Panc1 (cell line): ENCODE measurements at places on chromosomes 12 and 14. TPM values are rescaled to one million over a fixed set of nuclear protein-coding genes. Genes with fewer than 3 reads are reported as not detected.

DNA sequence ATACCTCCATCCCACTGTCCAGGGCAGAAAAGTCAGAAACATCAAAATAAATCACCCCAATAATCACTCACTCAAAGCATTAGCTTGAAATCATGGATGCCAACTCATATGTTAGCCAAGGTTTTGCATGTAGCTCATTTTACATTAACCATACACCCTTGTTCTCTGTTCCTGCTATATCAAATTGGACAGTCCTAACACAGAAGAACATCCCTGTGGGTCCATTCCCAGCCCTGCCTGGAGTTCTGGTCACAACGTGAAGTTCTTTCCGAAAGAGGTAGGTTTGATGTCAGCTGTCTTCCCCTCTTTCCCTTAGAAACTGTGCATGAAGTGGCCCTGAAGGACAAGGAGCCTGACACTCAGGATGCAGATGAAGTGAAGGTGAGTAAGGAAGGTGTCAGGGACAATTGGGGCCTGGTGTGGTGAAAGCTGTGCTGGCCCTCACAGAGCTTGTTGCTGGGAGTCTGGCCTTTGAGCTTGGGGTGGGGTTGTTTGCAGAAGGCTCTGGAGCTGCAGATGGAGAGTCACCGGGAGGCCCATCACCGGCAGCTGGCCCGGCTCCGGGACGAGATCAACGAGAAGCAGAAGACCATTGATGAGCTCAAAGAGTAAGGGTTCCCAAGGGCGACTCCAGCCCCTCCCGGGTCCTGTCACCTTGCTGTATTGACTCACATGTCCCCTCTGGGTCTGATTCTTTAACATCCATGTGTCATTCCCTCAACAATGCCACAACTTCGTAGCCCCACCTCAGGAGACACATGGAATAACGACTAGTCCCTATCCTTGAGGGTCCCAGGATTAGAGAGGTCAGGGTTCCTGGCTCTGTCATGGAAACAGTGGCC is 15.0 kb upstream of the PIP4K2C start:
- H3K4me3 ChIP-seq = no peak overlapping the region
- DNase-seq = no peak
- no peaks in the 10 kb centered on the region for H3K36me3 ChIP-seq
- H3K4me1 ChIP-seq = no peaks in the 10 kb centered on the region
- H3K27me3 ChIP-seq = no peaks in the 10 kb centered on the region

DNA sequence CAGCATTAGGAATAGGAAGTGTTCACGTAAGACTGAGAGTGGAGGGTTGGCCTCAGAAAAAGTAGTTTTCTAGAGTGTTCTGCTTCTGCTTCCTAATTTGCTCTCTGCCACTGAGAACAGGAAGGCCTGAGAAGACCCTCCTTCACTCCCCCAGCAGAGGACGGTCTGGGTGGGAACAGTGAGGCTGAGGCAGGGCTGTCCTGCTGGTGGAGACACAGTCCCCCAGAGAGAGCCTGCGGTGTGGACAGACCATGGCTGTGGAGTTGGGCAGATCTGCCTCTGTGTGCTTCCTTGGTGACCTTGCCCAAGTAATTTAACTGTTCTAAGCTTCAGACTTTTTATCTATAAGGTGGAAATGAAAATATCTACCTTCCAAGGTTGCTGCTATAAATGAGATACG is 182.3 kb downstream of the DACT1 start:
- no peak for DNase-seq
- no peaks in the 10 kb centered on the region for H3K27me3 ChIP-seq
- H3K36me3 ChIP-seq = no peaks in the 10 kb centered on the region
- H3K4me1 ChIP-seq = no peaks in the 10 kb centered on the region

DNA sequence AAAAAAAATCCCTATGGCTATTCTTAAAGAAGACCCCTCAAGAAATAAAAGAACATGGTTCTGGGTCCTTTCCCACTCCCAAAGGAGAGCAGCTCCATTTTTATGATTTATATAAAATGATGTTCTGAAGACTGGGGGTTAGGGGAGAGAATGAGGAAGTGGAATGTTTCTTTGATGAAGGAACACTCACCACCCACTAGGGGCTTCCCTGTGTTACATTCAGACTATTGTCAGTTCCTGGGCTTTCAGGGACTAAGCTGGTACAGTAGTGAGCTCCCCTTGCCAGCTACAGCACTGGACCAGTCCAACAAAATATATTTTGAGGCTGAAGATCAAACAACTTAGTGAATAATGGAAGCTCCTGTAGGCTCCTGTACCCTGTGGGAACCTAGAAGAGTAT is 98.9 kb downstream of the HMGA2 start:
- no peak overlapping the region for H3K4me3 ChIP-seq
- no peaks in the 10 kb centered on the region for H3K27me3 ChIP-seq
- peaks cover 42% of the 10 kb centered on the region for H3K4me1 ChIP-seq
- DNase-seq = no peak

DNA sequence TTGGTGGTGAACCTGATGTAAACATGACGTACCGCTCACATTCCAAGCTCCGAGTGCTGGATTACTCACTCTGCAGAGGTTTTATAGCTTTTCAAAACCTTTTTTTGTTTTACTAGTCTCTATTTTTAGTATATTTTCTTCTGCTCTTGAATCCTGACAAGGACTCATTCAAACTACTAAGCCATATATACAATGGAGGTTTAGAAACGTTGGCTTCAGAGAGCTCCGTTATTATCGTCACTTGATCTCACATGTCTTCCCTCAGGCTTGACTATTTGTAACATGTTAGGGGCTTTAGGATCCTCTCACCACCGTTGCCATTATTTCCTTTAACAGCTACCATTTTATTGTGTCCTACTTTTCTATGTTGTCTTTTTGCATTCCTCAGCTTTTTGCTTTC is 1321.5 kb upstream of the FLRT2 start:
- no peak overlapping the region for H3K27ac ChIP-seq
- no peaks in the 10 kb centered on the region for H3K4me1 ChIP-seq
- DNase-seq = no peak
- no peaks in the 10 kb centered on the region for H3K36me3 ChIP-seq
- no peaks in the 10 kb centered on the region for H3K27me3 ChIP-seq
- H3K4me3 ChIP-seq = no peak overlapping the region

DNA sequence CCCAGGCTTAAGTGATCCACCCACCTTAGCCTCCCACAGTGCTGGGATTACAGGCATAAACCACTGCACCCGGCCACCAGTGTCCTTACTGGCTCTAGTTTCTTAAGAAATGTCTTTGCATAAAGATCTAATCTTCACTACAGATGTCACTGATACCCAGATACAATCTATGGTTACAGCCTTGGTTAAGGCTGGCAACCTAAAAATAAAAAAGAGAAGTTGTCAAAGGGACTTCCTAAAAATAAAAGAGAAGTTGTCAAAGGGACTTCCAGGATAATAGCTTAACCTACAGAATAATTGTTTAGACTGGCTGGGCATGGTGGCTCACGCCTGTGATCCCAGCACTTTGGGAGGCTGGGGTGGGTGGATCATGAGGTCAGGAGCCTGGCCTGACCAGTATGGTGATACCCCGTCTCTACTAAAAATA is 27.6 kb downstream of the ETFBKMT start:
- no peaks in the 10 kb centered on the region for H3K27me3 ChIP-seq
- H3K27ac ChIP-seq = no peak overlapping the region
- DNase-seq = no peak
- no peaks in the 10 kb centered on the region for H3K4me1 ChIP-seq

DNA sequence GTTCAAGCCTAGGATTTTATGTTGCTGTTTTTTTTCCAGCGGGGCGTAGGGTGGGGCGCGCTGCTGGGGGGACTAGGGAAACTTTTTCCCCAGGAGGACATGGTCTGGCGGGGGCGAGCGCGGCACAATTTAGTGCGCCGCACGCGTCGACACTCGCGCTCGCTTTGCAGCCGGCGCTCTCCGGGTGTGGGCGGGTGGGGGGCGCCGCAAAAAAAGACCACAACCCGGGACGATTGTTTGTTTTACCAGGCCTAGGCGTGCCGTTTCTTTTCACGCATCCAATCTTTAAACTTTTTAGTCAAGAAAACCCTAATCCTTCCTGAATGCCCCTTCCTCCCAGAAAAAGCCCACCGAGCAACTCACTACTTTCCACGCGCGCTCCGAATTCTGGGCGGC is 865 bp upstream of the ZFP36L1 start:
- peak overlapping the region; percentile 84 for H3K4me3 ChIP-seq
- peaks cover 16% of the 10 kb centered on the region for H3K4me1 ChIP-seq
- H3K27ac ChIP-seq = peak overlapping the region; percentile 98
- H3K27me3 ChIP-seq = no peaks in the 10 kb centered on the region
- peaks cover 16% of the 10 kb centered on the region for H3K36me3 ChIP-seq
- DNase-seq = no peak

DNA sequence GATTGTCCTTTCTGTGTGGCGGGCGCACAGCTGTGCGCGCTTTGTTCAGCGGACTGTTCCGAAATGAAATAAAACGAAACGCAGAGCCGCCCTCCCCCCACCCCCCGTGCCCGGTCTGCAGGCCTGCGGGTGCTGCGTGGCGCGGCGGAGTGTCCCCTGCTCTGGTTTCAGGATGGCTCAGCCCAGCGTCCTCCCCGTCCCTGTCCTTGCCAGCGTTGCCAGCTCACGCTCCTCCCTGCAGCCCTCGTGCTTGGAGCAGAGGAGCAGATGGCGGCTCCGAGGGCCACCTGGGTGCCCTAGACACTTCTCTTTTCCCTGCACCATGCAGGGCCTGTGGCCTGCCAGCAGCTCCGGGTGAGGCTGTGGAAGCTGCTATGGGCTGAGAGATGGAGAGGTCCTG is 17.5 kb upstream of the BEGAIN start:
- no peak overlapping the region for H3K27ac ChIP-seq
- H3K27me3 ChIP-seq = no peaks in the 10 kb centered on the region
- H3K4me1 ChIP-seq = no peaks in the 10 kb centered on the region
- no peak for DNase-seq
- no peaks in the 10 kb centered on the region for H3K36me3 ChIP-seq

DNA sequence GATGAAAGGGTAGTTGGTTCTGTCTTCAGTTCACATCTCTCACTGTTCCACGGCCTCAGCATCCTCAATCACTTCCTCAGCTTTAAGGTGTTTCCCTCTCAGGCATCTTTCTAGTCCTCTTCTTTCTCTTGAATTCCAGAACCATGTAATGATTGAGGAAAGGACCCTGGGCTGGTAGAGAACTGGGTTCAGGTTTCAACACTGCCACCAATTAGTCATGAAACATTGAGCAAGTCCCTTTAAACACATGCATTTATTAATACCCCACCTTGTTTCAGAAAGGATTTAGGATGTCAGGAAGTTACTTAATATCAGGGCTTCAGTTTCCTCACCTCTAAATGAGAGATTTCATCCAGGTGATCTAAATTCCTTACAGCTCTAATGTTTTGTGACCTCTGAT is 7.2 kb downstream of the DMAC2L start:
- DNase-seq = no peak
- no peaks in the 10 kb centered on the region for H3K27me3 ChIP-seq
- H3K4me3 ChIP-seq = no peak overlapping the region
- H3K27ac ChIP-seq = no peak overlapping the region
- H3K36me3 ChIP-seq = peaks cover under 1% of the 10 kb centered on the region; the same call in 1 of the 2 replicates
- peaks cover 8% of the 10 kb centered on the region for H3K4me1 ChIP-seq

GRCh38 chr12:96241431-96241830 is 47.3 kb downstream of the ELK3 start:
- H3K36me3 ChIP-seq = no peaks in the 10 kb centered on the region
- H3K27ac ChIP-seq = no peak overlapping the region
- H3K4me1 ChIP-seq = peaks cover 3% of the 10 kb centered on the region; the same call in 1 of the 2 replicates
- H3K4me3 ChIP-seq = no peak overlapping the region
- DNase-seq = no peak
- H3K27me3 ChIP-seq = no peaks in the 10 kb centered on the region

GRCh38 chr12:3468329-3468728 is 22.7 kb upstream of the PRMT8 start:
- no peak overlapping the region for H3K4me3 ChIP-seq
- H3K36me3 ChIP-seq = no peaks in the 10 kb centered on the region
- DNase-seq = no peak
- H3K4me1 ChIP-seq = no peaks in the 10 kb centered on the region
- H3K27me3 ChIP-seq = peaks cover 4% of the 10 kb centered on the region

GRCh38 chr12:74641694-74642093 is 104.1 kb downstream of the ATXN7L3B start:
- DNase-seq = no peak
- no peaks in the 10 kb centered on the region for H3K4me1 ChIP-seq
- no peaks in the 10 kb centered on the region for H3K27me3 ChIP-seq
- H3K4me3 ChIP-seq = no peak overlapping the region
- H3K36me3 ChIP-seq = no peaks in the 10 kb centered on the region

- no peaks in the 10 kb centered on the region for H3K27me3 ChIP-seq
- no peak overlapping the region for H3K27ac ChIP-seq
- no peaks in the 10 kb centered on the region for H3K4me1 ChIP-seq
- no peaks in the 10 kb centered on the region for H3K36me3 ChIP-seq
- no peak overlapping the region for H3K4me3 ChIP-seq
These were observed 36.0 kb upstream of the RMST start for GRCh38 chr12:97426492-97427116.

- no peaks in the 10 kb centered on the region for H3K4me1 ChIP-seq
- DNase-seq = no peak
- no peak overlapping the region for H3K4me3 ChIP-seq
- H3K27me3 ChIP-seq = peaks cover 2% of the 10 kb centered on the region; the same call in 1 of the 2 replicates
- H3K27ac ChIP-seq = no peak overlapping the region
These were observed 120.1 kb upstream of the CCND2 start for GRCh38 chr12:4153343-4153892.

DNA sequence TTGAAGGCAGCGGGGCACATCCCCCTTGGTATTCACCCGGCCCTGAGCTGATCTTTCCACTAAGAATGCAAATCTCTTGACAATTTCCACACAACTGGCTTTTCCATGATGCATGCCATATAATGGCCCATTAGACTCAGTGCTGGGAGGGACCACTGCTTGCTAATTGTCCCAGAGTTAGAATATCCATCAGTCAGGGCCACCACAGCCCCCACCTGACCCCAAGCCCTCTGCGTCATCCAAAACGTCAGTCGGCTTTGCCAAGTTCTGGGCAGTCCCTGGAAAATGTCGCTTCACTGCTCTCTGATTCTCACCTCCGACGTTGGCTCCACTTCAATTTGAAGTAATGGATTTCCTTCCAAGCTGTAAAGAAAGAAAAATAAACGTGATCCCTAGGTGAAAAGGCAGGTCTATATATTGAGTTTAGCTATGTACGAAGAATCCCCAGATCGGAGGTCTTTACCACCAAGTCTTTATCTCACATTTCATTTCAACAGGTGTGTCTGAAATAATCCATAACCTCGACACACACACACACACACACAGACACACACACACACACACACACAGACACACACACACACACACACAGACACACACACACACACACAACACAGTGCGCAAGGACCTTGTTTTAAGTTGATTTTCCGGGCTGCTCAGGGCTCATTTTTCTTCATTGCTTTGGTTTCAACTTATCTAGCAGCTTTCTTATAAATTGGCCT is 165.5 kb upstream of the NOS1 start:
- peaks cover 7% of the 10 kb centered on the region for H3K27me3 ChIP-seq
- no peak overlapping the region for H3K27ac ChIP-seq
- no peak overlapping the region for H3K4me3 ChIP-seq

- peak overlapping the region; percentile 100 for H3K4me3 ChIP-seq
- H3K27me3 ChIP-seq = no peaks in the 10 kb centered on the region
- no peak for DNase-seq
- H3K36me3 ChIP-seq = peaks cover 8% of the 10 kb centered on the region; the same call in 1 of the 2 replicates
These were observed 1.3 kb downstream of the ZC3H10 start for GRCh38 chr12:56119361-56119796.

- no peaks in the 10 kb centered on the region for H3K27me3 ChIP-seq
- H3K36me3 ChIP-seq = no peaks in the 10 kb centered on the region
- H3K4me1 ChIP-seq = no peaks in the 10 kb centered on the region
- H3K27ac ChIP-seq = no peak overlapping the region
These were observed 105.8 kb downstream of the PRKD1 start for GRCh38 chr14:29821661-29822429.

ALX1 gene
- 0.23 TPM for total RNA-seq

TSPAN19 gene
- not detected for total RNA-seq

IFNG-AS1 gene
- total RNA-seq = not detected

ACRBP gene
- total RNA-seq = 0.54 TPM

MARS1 gene
- 291 TPM for total RNA-seq

NFE2 gene
- total RNA-seq = 0.26 TPM

SIX6 gene
- total RNA-seq = not detected

TNS2 gene
- 48.1 TPM for total RNA-seq

ZNF84 gene
- total RNA-seq = 36.8 TPM

RHEBL1 gene
- total RNA-seq = 4.7 TPM

PDE3A gene
- total RNA-seq = 0.03 TPM
